Breast epithelium (tissue), 4 donors: ENCODE measurements at places on chromosomes 5 and 9. TPM values are rescaled to one million over a fixed set of nuclear protein-coding genes. Genes with fewer than 3 reads are reported as not detected.

Gene CARD6
- total RNA-seq: 25.8 TPM

Gene CORO2A
- 7.2 TPM for total RNA-seq

Gene SLC2A8
- 38.7 TPM for total RNA-seq

Gene IFNA2
- total RNA-seq: not detected

Gene TAF1L
- not detected for total RNA-seq

Gene PCDHB7
- 2.3 TPM for total RNA-seq

Gene CATSPER3
- total RNA-seq: 0.32 TPM

Gene CREBRF
- total RNA-seq: 77.1 TPM

Gene SLC1A3
- 29.8 TPM for total RNA-seq

Gene LMBRD2
- total RNA-seq: 19.3 TPM

DNA sequence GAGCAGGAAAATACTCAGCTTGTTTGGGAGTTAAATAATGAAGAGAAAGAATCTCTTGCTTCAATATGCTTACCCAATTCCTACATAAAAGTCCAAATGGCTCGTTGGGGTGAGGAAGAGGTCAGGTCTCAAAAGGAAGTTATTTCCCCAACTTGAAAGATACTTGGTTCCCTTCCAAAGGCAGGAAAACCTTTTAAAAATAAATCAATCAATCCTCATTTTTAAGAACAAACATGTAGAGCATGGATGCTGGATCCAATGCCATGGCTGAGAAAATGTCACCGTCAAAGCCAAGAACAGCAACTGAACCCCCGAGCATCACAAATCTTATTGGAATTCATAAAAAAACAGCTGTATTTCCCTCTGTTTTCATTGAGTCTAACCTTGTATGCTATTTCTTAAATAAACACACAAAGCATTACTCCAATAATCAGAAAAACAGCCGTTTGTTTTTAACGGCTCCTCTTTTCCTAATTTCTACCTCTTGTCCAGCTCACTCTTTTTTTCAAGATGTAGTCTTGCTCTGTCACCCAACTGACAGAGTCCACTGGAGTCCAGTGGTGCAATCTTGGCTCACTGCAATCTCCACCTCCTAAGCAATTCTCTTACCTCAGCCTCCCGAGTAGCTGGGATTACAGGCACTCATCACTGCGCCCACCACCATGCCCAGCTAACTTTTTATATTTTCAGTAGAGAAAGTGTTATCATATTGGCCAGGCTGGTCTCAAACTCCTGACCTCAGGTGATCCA, 140.7 kb downstream of the GNA14 start:
- no peak for DNase-seq

DNA sequence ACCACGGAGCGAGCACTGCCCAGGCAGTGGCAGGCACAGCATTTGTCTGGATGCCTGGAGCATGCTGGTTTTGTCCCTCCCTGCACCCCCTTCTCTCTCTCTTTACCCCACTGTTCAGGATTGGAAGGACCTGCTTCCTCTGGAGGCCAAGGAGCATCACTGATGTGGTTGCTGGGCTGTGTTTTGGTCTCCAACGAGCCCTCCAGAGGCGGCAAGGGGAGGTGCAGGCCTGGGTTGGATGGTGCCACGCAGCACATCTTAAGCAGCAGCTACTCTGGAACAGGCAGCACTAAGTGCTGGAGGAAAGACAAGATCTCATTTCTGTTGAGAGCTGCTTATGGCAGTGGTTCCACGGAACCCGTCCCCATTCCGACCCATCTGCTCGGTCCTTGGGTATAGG, 139.6 kb downstream of the CMYA5 start:
- no peak for DNase-seq

GRCh38 chr5:139277171-139277570, 16.4 kb upstream of the MATR3 start:
- no peak for DNase-seq

GRCh38 chr5:138712791-138713190, 40.4 kb upstream of the CTNNA1 start:
- no peak for DNase-seq

- no peak for DNase-seq
Observed at GRCh38 chr5:139100825-139101224, 97.3 kb downstream of the SIL1 start.

- no peak for DNase-seq
Observed at GRCh38 chr9:37471942-37472684, 6.9 kb upstream of the ZBTB5 start.

- DNase-seq: no peak
Observed at GRCh38 chr9:89746385-89747116, 141.7 kb downstream of the GADD45G start.

DNA sequence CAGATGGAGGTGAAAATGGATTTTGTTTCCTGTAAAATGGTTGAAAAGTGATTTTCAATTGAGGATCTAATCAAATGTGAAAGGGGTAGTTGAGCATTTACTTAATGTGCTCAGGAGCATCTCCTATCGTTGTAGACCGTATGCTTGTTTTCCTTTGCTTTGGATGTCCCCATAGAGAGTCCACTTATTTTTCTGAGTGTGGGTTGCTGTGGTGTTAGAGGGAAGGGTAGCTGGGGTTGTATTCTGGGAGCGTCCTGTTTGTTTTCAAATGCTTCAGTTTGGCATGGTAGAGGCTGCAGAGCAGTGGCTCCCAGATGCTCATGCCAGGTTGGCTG, 154.1 kb downstream of the MAT2B start:
- DNase-seq: no peak

GRCh38 chr5:122844910-122845228, 544 bp upstream of the SNX24 start:
- no peak for DNase-seq

GRCh38 chr5:18687429-18687828, 1053.2 kb downstream of the TAF11L14 start:
- DNase-seq: no peak

DNA sequence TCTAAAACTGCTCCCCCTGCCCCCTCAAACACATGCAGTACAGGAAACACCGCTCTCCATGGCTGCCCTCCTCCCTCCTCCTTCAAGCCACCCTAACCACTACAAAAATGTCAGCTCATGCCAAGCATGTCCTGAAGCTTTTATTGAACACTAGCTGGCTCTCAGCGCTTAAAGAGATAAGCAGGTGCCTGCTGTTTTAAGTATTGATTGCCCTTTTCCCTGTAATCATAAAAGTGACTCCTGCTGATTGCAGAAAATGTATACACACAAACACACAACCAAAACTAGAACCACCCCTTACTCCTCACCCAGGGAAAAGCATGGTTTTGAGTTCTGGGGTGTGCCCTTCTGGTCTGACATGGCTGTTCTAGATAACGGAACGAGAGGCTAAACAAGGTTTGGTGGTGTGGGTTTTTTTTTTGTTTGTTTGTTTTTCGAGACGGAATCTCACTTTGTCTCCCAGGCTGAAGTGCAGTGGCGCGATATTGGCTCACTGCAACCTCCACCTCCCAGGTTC, 3.7 kb upstream of the UCK1 start:
- no peak for DNase-seq

DNA sequence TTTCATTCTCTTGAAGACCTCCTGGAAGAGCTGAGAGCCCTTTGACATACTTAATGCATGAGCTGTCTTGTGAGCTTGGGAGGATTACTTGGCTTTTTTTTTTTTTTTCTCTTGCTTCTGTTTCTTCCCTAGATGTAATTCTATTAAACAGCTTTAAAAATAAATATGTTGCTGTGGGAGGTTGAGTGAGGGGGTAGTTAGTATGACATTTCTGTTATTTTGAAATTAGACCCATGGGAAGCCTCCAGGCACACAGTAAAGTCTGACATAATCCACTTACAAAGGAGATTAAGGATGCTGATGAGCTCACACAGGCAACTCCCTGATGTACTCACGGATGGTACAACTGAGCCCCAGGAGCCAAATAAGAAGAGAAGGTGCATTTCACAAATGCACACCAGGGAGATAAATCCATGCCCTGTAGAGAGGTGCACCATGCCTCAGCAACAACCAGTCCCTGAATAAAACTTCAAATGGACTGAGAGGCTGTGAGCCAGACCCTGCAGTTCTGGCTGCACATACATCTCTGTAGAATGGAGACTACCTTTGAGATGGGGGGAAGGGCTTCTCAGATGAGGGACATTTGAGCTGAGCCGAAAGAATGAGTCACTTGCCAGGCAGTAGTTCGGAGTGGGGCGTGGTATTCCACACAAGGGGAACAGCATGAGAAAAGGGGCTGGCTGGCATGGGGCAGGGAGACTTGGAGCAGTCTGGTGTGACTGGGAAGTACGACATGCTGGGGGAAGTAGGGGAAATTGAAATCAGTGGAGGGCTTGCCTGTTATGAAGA, 68.7 kb downstream of the ACTL7B start:
- no peak for DNase-seq

DNA sequence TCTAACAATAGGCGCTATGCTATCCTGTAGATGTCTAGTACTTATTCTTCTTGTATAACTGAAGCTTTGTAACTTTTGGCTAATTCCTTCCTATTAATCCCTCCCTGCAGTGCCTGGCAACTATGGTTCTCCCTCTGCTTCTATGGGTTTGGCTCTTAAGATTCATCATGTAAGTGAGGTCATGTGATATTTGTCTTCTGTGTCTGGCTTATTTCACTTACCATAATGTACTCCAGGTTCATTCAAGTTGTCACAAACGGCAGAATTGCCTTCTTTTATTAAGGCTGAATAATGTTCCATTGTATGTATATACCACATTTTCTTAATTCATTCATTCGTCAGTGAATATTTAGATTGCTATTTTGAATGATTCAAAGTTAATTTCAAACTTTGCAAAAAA, 149.9 kb upstream of the GAS1 start:
- DNase-seq: no peak

DNA sequence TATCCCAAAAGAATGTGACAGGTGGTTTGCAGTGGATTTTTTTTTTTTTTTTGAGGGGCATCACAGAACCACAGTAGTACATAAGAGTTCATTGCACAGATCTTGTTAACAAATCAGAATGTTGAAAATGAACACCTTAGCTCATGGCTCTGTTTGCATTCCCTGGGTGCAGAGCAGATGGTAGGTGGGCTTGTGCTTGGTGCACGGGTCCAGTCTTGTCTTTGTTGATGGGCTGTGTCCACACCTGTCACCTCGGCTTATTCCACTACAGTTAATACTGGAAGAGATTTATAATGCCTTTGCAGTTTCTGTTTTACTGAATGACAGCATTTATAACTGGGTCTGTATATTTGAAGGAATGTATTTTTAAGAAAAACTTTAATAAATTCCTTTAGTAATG, 146.6 kb downstream of the KDM4C start:
- DNase-seq: no peak

DNA sequence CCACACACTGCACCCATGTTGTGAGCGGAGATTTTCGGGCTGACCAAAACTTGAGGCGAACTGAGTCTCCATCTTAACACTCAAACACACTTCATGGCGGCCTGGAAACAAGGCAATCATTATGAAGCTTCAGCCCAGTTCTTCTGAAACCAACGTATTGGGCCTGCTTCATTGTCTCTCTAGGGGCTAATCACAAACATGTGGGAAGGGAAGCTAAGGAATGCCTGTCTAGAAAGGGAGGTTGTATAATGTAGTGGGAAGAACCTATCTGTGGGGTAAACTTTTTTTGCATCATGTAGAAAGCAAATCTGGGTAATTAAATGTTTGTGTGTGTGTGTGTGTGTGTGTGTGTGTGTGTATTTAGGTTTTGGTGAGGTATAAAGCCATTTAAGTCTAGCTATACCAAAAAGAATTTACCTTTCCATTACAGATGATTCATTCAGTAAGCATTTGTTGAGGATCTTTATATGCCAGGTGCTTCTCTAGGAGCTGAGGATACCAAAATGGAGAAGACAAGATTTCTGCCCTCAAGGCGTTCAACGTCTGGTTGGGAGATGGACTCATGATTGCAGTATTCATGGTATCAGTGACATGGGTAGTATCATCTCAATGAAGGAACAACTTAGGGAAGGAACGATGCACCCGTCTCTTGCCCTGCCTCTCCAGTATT, 29.4 kb downstream of the SLC1A3 start:
- DNase-seq: no peak

DNA sequence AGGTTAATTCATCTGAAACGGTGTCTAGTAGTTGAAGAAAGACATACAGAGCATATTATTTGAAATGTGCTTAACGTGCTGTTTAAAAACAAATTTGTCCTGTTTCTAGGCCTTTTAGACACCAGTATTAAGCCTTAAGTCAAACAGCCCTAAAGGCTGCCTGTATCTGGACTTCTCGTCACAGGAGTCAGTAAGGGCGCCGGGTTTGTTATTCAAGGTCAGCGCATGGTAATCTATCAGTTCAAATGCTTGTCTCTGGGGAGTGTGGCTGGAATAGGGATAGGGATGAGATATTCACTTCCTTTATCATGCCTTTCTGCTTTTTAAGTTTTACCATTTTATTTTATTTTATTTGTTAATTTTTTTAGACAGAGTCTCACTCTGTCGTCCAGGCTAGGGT, 9.4 kb upstream of the CNOT6 start:
- no peak for DNase-seq

- DNase-seq: no peak
Observed at GRCh38 chr9:122814545-122814944, 13.8 kb downstream of the PDCL start.

DNA sequence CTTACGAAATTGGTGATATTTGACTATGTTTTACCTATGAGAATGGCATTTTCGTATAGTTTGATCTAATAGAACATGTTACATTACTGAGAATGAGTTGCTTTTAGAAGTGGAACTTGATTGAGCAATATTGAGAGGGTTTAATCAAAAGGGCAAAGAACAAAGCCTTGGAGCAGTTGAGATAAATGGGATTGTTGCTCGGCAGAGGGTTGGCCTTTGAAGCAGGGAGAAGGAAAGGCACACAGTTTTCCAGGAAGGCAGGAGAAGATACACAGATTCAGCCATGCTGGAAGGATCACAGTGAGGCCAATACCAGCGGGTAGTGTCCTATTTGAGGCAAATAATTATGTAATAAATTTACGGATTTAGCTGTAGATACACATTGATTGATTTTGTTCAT, 19.5 kb downstream of the MAN2A1 start:
- DNase-seq: no peak

DNA sequence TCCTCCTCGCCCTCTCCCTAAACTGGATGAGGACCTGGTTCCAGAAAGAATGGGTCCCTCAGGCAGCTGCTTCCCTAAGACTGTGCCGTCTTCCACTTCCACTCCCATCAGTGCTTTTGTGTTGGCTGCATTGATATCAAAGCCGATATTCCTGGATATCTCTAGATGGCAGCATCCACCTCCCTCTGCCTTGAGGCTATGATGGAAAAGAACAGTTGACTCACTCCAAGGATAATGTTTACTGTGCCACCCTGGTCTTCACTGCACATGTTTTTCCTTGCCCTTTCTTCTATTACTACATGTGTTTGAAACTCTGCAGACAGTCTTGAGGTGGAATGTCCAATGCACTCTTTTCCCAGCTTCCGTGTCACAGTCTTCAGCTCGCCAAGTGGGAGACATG, 211.6 kb downstream of the MAST4 start:
- DNase-seq: no peak

DNA sequence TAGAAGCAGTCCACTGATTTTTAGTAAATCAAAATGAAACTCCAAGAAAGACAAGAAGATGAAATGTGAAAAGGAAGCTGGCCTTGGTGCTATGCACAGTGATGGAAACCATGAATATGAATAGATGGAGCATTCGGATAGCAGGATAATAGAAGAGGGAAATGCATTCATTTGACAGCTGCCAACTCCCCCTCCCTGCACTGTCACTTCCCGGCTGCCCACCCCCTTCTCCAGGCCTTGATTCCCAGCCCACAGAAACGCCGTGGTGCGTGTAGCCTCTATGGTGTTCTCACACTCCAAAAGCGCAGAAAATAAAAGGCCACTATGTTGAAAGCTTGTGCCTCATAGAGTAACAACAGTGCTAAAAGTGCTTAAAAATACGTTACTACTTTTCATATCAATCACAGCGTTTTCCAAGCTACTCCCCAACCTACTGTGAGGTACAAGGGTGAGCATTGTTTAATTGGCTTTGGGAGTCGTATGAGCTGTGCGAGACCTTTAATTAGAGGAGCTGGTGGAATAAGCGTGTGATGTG, 26.1 kb upstream of the IFNK start:
- DNase-seq: no peak
